ENCODE measurements at places on chromosomes 7 and 10.

GRCh38 chr7:83072576-83073517 is 89.8 kb downstream of the PCLO start:
- no peak for DNase-seq

- no peak for DNase-seq
Measured at GRCh38 chr10:118531105-118531852, 64.2 kb downstream of the PRLHR start.

- no peak for DNase-seq
Measured at GRCh38 chr10:88186335-88186734, 322.9 kb downstream of the PTEN start.

DNA sequence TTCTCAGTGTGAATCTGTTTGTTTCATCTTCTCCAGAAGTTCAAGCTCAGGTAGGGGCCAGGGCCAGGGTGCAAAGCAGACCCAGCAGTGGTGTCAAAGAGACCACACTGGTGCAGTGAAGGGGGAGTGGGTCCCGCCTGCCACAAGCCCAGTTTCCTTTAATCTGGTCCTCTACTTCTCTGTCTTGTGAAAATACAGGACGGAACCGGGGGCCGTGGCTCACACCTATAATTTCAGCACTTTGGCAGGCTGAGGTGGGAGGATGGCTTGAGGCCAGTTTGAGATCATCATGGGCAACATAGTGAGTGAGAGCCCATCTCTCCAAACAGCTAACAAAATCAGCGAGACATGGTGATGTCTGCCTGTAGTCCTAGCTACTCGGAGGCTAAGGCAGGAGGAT is 109.0 kb downstream of the SLIT1 start:
- DNase-seq: no peak

GRCh38 chr10:50469288-50469687 is 154.5 kb downstream of the SGMS1 start:
- no peak for DNase-seq

GRCh38 chr7:116235380-116235779 is 25.0 kb downstream of the TES start:
- DNase-seq: no peak
